ENCODE measurements at places on chromosomes 12 and 14. TPM values are rescaled to one million over a fixed set of nuclear protein-coding genes. Genes with fewer than 3 reads are reported as not detected.

- no peak for DNase-seq
These were observed 105.0 kb upstream of the FOXN3 start for GRCh38 chr14:89521988-89522387.

- DNase-seq, result no peak
These were observed 102.3 kb downstream of the RERG start for GRCh38 chr12:15118955-15119354.

ANO4 gene
- total RNA-seq, result not detected

DNA sequence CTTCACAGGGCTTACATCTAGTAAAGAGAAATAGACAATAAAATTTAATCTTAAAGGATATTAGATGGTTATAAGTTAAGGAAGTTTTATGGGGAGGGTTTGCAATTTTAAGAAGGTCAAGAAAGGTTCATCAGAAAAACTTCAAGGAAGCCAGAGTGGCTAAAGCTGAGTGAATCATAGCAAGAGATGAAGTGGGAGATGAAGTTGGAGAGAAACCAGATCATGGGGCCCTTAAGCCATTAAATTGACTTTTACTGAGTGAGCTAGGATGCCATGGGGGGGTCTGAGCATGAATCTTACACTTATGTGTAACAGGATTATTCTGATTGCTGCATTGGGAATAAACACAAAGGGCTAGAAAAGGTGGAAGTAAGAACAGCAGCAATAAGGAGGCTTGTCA lies 189.2 kb downstream of the LRIG3 start:
- no peak for DNase-seq

DNA sequence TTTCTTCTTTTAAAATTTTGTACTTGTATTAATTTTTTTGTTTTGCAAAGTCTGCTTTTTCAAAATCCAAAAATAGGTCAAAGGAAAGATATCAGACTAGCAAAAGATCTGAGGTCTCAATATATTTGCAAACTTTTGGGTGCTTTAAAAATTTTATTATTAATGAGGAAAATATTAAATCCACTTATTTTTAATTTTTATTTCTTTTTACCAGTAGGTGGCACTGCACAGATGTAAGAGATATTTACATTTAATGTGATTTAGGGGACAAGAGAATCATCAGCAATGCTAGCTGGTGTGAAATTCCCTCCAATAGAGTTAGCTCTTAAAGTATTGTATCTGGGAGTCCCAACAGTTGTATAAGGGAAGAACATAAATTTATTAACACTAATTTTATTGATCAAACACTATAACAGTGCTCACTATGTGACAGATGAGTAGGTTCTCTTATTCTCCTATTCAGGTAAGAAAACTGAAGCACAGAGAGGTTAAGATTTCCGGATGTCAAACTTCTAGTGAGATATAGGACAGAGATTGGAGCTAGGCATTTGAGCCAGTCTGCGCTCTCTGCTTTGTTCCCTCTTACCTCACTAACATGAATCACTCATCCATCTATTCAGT lies 30.5 kb downstream of the ALX1 start:
- no peak for DNase-seq

- DNase-seq, result no peak
These were observed 102.8 kb downstream of the SLC5A8 start for GRCh38 chr12:101107032-101107763.

GRCh38 chr12:112928978-112929377 lies 9.3 kb upstream of the OAS3 start:
- no peak for DNase-seq

DNA sequence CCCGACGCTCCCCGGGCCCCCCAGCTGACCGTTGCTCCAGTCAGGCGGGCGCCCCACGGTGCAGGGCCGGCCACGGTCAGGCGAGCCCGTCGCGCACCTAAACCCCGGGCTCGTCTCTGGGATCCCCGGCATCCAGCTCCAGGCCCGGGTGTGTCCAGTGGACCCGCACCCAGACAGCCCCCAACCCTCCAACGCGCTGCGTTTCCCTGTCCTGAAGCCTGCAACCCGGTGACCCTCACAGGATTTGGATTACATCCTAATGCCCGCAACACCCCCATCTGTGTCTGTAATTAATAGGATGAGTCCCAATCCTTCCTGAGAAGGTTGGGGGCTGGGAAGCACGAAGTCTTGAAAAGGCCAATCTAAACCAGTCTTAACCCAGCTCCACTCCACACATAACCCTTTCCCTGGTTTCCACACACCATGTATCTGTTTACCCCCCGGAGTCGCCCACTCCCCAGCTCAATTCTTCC lies 10.4 kb downstream of the CPNE6 start:
- DNase-seq, result no peak

STYK1 gene
- total RNA-seq, result not detected

DNA sequence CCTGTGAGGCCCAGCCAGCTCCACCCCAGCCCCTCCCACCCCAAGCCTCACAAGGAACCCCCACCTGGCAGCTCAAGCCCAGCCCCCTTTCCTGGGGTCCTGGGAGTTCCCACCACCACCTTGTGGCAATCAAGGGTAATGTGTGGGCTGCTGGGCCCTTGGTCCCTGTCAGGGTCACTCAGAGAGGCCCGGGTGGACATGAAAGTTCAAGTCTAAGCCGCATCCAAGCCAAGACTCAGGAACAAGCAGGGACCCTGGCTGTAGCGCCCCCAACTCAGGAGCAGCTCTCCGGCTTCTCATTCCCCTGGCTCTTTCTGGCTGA lies 106.4 kb upstream of the C14orf180 start:
- no peak for DNase-seq

ENDOU gene
- not detected for total RNA-seq

GRCh38 chr12:101010896-101011295 lies 199.1 kb downstream of the SLC5A8 start:
- no peak for DNase-seq

DNA sequence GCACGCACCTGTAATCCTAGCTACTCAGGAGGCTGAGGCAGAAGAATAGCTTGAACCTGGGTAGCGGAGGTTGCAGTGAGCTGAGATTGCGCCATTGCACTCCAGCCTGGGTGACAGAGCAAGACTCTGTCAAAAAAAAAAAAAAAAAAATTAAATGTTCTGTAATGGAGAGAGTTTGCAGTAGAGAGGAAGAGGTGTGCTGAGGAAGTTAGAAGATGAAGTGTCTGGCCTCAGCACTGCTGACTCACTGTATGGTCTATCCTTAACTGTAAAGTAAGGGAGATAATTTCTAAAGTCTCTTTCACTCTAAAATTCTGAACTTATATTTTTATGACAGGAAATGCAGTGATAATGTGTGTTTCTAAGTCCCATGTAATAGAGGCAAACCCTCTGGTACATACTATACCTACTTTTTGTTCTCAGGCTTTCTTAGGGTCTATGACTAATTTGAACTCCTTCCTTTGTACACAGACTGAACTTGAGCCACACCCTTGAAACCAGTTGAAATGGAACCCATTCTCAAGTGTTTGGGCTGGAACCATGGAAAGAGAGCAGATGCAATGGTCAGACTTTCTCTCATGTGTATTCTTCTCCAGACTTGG lies 278.1 kb upstream of the FAR2 start:
- DNase-seq, result no peak

DNA sequence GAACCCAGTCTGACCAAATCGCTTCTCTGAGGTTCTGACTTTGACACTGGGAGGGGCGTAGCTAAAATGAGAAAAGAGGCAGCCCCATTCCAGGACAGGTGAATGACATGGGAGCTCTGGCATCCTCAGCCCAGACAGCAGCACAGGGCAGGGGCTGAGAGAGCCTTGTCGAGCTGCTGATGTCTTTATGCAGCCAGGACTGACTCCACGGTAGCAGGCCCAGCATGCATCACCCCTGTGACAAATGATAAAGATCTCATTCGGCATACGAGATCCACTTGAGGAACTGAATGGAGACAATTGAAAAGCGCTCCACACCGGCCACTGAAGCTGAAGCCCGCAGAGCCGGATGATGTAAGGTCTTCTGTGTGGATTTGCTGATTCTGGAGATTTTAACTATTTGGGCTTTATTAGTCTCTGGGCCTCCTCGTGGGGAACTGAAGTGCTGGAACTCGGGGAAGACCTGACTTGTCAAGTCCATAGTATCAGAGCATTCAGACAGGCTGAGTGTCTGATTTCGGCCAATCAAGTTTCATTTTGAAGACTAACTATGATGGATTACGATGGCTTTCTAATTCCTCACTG lies 56.9 kb upstream of the MAP1LC3B2 start:
- DNase-seq, result no peak

MEG3 gene
- not detected for total RNA-seq

DNA sequence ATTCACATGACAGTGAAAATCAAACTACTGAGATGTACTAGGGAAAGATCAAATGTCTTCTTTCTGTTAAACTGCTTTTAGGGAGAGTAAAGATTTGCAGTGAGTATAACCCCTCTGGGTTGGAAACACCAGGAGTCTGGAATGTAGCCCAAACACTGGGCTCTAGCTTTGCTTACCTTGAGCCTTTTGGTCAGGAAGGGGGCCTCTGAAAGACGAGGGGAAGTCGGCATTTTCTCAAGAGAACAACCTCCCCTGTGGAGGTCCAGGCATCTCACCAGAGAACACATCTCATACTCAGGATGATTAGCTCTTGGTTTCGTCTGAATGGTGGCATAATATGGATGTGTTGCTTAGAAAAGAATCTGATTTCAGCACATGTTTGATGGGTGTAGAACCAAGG lies 169.0 kb downstream of the ZFP36L1 start:
- DNase-seq, result no peak

DNA sequence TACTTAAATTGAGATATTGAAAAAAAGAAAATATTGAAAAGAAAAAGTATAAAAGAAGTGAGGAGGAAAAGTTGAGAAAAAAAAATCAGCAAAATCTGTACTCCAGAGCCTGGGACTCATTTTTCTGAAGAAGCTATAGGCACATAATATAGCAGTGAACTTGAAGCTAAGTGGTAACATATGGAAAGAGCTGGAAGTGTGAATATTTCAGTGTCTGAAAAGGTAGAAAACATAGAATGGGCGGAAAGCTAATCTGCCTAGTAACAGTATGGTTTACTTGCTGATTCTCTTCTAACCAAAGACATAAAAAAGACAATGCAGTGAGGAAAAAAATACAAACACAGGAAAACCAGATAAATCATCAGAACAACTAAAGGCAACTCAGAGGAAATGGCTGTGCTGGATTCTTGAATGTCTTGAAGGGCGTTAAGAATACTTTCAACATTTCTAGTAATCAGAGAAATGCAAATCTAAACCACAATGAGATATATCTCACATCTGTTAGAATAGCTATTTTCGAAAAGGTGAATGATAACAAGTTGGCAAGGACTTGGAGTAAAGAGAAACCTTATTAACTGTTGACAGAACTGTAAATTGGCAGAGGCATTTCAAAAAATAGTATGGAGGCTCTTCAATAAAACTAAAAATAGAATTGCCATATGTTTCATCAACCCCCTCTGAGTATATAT lies 784.6 kb downstream of the LRFN5 start:
- DNase-seq, result no peak

DNA sequence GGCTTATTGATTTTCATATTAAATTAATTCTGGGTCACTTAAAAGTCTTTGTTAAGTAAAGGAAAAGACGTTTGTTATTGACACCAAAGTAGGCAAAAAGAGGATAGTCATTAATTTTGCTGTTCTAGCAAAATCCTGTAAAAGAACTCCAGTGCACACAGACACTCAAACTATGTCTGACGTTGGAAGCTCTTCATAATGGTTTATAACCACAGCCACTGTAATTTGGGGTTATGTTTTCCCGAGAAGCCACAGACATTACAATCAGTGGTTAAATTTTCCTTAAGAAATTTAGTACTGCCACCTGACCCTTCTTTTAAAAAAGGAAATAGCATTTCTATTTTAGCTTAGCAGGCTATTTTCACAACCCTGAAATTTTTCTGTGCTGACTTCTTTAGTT lies 267.5 kb downstream of the CCDC91 start:
- no peak for DNase-seq

DNA sequence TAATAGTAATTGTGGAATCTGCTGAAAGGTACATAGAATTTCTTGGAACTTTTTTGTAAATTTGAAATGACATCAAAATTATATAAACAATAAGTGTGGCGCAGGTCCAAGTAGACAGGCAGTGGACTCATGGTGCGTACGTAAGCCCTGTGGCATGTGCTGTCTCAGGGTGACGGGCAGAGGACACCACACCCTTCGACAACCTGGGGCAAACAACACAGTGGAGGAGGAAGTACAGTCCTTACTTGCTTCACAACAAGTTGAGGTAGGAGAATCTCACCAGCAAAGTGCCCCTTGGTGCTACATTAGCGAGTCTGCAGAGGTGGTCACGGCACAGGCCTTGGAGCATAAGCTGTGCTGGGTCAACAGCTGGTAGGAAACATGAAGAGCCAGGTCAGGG lies 180.9 kb downstream of the AEBP2 start:
- DNase-seq, result no peak

NPAS3 gene
- total RNA-seq, result not detected

GRCh38 chr12:71787580-71787979 lies 32.9 kb downstream of the RAB21 start:
- no peak for DNase-seq

DNA sequence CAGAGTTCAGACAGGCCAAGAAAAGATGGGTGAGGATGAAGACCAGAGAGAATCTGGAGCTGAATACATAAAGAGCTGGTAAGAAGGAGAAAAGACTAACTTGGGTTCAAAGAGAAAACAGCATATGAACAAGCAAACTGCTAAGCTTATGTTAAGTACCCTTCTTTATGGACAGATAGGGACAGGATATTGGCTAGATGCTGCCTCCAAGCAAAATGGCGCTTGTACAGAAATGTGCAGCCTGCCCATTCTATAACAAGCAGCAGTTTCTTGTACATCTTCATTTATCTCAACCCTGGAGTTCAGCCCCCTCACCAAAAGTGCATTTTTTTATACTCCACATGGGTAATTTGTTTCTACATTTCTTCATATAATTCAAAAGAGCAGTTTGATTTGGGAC lies 184.5 kb downstream of the RMST start:
- DNase-seq, result no peak

MON2 gene
- total RNA-seq, result 34.0 TPM

DNA sequence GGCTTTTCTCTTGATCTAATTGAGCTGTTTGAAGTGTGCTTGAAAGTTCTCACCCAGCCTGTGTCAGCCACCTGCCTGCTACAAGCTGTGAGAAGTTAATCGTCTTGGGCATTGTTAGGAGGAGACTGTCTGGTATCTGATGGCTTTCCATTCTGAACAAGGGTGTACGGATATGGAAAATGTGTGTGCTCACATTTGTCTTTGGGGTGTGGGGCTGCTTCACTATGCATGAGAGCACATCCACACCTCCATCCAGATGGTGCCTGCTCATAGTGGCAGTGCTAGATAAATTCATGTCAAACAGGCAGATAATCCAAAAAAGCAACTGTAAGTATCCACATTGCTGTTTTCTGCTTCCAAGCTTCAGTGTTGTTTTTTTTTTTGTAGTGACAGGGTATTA lies 462.2 kb downstream of the DIO2 start:
- DNase-seq, result no peak

GRCh38 chr14:78170203-78170602 lies at the start of gene NRXN3:
TSS of gene NRXN3 (plus strand) at chr14:78170373. CDS start at chr14:78243094, 72,721 bp downstream.
- DNase-seq, result no peak

- DNase-seq, result no peak
These were observed 17.1 kb downstream of the PLD4 start for GRCh38 chr14:104941508-104942365.

B4GALNT3 gene
- total RNA-seq, result 2.9 TPM

DNA sequence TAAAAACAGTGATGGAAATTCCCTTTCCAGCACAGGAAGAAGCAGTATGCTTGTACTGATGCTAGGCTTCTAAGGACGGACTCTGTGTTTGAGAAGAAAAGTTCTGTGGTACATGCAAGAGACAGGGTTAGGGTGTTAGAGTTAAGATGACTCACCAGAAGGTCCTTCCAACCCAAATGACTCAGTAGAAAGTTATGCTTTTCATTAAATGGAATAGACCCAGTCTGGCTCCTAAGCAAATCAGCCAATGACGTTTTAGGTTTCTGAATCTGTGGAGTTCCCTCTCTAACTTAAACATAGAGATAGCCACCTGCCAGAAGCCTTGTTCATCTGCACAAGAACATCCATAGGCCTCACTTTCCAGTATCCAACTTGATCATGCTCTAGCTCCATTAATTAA lies 5.7 kb downstream of the PTHLH start:
- DNase-seq, result peak; percentile 20

Measured in HepG2 (cell line).